ENCODE measurements at places on chromosomes 3 and 15. TPM values are rescaled to one million over a fixed set of nuclear protein-coding genes. Genes with fewer than 3 reads are reported as not detected.

DNA sequence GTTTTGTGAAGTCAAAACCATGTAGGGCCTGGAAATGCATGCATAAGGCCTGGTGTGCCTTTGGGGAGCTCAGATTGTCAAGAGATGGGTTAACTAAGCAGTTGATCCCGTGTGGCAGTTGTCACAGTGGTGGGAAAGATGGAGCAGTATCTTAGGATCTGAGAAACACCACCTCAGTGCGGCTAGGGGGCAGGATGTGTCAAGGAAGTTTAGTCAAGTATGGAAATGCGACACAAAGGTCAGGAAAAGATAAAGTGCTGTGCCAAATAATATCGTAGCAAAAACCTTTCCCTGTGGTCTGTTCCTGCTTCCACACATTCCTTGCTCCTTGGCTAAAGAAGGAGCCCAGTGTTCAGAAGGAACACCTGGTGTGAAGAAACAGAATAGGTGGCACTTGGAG lies 396.4 kb downstream of the EDEM1 start:
- DNase-seq = no peak

DNA sequence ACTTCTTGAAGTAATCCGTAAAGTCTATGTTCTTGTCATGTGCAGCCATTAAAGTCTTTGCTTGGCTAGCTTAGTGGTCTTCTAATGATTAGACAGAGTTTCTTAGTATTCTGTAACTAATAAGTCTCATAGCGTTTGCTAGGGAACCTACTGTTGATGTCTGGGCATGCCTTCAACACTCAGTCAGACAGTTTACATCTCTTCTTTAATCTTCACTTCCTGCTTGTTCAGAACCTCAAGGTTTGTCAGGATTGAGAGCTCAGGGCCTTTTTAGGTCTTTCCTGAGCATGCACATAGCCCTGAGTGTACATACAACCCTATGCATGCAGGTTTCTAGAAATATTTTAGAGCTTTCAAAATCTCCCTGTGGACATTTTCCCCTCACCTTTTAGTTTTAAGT lies 426.3 kb downstream of the AGBL1 start:
- DNase-seq = no peak

DNA sequence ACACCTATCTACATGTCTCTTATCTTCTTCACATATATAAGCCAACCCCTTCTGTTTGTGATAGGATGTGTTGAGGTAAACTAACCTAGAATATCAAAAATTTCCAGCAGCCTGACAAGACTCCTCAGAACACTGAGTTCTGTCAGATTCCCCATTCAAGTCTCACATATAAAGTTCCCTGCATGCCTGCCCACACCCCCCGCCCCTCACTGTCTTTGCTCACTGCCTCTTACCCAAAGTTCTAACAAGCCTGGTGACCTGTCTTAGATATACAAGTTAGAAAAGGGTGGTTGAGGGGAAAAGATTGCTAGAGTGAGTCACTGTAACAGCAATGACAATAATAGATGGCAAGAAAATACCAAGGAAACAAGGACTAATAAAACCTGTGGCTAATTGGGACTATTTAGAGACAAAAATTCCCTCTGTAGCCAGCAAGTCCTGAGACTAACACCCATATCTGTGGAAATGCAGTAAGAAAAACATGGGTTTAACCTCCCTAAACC lies 40.1 kb downstream of the FBXO22 start:
- DNase-seq = no peak

- DNase-seq = no peak
Measured at GRCh38 chr3:13053420-13053819, 19.8 kb downstream of the IQSEC1 start.

DNA sequence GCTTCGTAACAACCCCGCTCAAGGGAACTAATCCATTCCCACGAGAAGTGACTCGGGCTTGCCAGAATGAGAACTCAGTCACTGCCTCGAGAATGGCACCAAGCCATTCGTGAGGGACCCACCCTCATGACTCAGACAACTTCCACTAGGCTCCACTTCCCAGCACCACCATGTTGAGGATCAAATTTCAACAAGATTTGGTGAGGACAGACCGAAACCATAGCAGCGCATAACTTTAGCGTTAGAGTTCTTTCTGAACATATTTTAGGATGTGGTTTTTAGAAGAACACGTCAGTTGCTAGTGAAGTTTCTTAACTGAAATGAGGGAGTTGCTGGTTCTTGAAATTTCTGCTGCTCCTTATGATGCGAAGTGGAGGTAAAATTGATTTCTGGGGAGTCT lies 13.5 kb downstream of the PTPRG start:
- no peak for DNase-seq

- DNase-seq = no peak
Measured at GRCh38 chr3:126287536-126288241, 69.5 kb downstream of the KLF15 start.

DNA sequence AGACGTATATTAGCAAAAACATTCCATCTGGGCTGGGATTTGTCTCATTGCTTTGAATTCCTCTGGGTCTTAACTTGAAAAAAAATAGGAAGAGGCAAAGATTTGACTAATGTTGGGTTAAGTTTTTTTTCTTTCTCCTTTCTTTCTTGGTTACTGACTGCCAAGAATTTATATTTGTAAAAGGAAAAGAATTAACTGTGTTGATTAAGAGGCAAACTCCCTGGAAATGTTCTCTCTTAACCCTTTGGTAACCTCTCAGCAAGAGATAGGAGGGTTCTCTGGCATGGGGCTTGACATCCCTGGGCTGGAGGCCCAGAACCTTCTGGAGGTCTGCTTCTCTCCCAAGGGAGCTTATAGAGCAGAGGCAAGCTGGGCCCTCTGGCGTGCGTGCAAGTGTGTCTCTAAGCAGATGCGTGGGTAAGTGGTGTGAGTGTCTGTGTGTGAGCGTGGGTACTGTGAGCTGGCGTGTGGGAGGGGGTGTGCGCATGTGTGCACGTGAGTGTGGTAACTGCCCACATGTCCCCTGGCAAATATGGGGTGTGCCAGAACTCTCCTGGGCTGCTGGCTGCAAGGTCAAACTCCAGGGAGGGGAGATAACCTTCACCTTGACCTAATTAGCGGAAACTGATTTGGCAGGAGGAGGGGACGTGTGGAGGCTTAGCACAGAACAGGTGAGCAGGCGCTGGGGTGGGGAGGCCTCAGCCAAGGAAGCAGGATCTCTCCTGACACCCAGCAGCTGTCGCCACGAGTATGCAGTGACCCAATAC lies 49.4 kb upstream of the MAGEF1 start:
- DNase-seq = no peak

DNA sequence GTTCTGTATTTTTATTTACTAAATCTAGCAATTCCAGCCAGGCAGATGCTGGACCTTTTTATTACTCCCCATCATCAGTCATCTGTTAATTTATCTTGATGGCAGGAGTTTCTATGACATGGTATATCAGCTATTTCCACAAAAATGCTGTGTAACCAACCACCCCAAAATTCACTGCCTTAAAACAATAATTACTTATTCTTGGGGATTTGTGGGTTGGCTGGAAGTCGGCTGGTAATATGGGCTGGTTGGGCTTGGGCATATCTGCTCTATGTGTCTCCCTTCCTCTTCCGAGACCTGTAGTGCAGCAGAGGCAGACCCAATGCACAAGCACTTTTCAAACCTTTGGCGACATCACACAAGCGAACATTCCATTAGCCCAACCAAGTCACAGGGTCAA lies 92.1 kb upstream of the UBE2E1 start:
- no peak for DNase-seq

GRCh38 chr15:87563869-87564268 lies 692.7 kb downstream of the NTRK3 start:
- no peak for DNase-seq

- peak; percentile 66 for DNase-seq
Measured at GRCh38 chr3:193788189-193788991, 195.4 kb downstream of the OPA1 start.

GRCh38 chr3:111972891-111973290 lies 5.9 kb upstream of the ABHD10 start:
- DNase-seq = no peak

DNA sequence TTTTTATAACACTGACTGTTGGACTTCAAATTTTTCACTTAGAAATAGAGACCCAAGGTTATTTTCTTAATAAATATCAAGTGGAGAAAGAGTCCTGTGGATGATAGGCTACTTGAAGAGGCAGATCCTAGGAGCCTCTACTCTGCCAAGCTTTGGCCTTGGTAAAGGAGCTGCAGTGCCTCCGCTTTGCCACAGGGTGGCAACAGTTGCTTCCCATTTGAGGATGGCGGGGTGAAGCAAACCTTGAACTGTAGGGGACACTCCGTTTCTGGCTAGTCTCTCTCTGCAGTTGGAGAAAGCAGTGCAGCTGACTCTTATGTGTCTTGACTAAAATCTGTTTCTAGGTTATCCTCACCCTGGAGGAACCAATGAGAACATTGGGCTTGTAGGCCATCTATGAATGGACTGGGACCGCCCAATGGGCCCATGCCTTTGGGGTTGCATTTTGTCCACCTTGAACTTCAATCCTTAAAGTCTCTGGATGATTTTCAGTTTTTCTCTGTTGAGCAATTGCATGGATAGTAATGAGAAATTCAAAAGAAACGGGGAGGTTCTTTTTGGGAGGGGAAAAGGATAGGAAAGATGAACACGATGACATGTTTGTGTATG lies 9.8 kb downstream of the SCG5 start:
- DNase-seq = no peak

DNA sequence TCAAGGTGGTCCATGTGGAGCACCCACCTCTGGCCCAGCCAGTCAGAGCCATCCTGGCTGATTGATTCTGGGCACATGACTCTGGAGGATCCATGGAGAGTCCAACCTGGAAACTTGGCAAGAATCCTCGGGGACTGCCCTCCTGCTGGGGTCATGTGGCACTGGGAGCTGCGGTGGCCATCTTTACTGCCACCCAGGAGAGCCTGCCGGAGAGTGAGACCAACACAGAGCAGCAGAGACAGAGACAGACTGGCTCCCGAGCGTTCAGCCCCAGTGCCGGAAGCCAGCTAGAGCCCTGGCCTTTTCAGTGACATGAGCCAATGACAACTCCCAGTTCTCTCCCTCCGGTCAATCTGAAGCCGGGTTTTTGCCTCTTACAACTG lies 11.5 kb upstream of the GATA2 start:
- no peak for DNase-seq

DNA sequence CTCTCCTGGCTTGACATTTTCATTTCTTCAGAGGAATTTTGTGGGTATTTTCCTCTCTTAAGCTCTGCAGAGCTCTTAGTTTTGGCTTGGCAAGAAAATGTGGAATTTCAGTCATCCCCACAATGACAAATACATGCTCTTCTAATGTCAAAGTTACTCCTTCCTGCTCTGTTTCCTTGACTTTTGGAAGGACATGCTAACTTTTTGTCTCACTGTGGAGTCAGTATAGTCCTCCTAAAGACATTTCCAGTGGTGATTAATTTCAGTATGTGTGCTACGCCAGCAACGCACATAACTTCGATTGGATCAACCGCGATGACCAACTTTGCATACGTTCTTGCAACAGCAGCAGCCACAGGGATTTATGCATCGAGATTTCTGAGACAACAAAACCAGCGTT lies 13.3 kb downstream of the EBLN2 start:
- no peak for DNase-seq

GRCh38 chr3:127986803-127987202 lies 65.4 kb upstream of the SEC61A1 start:
- no peak for DNase-seq

DNA sequence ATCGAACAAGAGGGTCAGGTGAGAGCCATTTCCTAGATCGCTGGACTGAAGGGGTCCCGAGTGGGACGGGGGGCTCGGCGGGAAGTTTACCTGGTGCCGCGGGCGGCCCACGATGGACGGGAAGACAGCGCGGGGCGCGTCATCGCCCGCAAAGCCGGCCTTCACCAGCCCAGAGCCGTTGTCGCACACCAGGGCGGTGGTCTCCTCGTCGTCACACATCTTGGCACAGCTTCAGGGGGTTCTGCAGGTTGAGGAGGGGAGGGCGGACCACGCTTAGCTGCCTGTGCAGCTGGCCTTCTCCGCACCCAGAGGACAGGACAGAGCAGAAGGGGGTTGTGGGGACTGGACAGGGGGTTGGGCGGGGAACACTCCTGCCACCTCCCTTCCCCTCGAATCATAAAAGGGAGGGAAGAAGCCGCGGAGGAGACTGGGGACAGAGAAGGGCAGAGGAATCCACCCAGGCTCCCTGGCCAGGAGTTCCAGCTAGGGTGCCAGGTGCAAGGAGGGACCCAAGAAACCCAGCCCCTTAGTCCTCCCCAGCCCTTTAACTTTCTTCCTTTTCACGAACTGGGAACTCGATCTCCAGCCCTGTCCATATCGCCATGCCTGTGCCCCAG lies 651 bp downstream of the ACTC1 start:
- DNase-seq = no peak

GRCh38 chr3:124260206-124260915 lies 268.4 kb upstream of the ROPN1 start:
- no peak for DNase-seq

DNA sequence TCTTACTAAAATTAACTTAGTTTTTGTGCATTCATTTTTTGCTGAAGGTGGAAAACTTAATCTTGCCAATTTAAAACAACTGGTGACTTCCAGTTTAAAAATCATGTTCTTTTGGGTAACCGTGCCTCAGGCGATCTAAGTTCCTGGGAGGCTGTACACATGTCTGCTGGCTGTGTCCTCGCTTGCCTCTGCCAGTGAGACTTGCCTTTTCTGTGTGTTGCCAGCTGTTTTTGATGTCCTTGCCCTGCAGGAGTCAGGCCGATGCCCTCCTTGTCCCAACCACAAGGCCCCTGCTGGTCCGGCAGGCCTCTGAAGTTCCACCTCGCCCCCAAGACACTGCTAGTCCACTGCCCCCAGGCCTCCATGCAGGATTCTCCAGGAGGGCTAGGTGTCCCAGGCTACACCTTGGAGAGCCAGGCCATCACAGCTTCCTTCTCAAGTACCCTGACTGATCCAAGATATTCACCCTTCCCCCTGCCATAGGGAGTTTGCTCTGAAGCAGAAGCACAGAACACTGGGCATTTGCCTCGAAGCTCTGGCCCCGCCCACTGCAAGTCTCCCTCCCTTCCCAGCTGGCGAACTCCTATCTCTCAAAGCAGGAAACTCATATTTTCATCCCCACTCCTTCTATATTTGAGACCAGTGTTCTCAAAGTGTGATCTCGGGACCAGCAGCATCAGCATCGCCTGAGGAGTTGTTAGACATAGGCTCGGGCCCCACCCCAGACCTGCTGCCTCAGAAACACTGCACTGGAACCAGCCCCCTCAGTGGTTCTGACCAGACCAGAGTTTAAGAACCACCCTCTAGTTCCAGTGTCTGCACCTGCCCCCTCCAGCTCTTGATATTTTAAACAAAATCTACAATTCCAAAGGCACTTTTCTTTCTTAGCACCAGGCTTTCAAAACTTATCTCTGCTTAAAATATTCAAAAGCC lies 185.8 kb upstream of the UBE2E1 start:
- no peak for DNase-seq

GRCh38 chr3:23648326-23648995 lies 157.3 kb upstream of the UBE2E1 start:
- no peak for DNase-seq

- DNase-seq = no peak
Measured at GRCh38 chr3:49937090-49937489, 2.9 kb upstream of the RBM6 start.

COX17 gene
- total RNA-seq = 46.2 TPM

SLC22A13 gene
- 0.32 TPM for total RNA-seq

PLSCR2 gene
- total RNA-seq = 0.73 TPM

TGM5 gene
- total RNA-seq = not detected

MITF gene
- total RNA-seq = 29.6 TPM

SOX14 gene
- not detected for total RNA-seq

RBPMS2 gene
- total RNA-seq = 3.7 TPM

EOMES gene
- 0.26 TPM for total RNA-seq

GOLGA8T gene
- total RNA-seq = not detected

KCNMB3 gene
- total RNA-seq = 1.6 TPM

RAD51 gene
- 4.4 TPM for total RNA-seq

PYGO1 gene
- 16.7 TPM for total RNA-seq

RETNLB gene
- total RNA-seq = not detected

DNASE1L3 gene
- total RNA-seq = 3.0 TPM

GP9 gene
- total RNA-seq = not detected

Measured in left lung (tissue), 14 donors.